Hepatic stellate cell (primary cell): ENCODE measurements at places on chromosomes 16 and 17.

DNA sequence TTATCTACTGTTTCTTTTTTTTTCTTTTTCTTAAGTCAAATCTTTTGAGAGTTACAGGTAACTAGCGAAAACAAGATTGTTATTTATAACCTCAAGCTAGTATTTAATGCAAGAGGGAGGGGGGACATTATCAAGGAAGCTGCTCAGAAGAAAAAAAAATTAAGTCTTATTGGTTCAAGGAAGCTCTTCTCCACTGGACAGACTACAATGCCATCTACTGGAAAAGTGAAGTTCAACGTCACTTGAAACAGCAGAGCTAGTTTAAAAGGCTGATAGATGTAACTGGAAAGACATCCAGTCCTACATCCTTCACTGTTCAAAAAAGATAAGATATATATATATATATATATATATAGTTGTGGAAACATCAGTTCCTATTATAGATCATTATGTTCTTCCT lies 418.0 kb upstream of the PSMD7 start:
- peak; percentile 17 for DNase-seq

DNA sequence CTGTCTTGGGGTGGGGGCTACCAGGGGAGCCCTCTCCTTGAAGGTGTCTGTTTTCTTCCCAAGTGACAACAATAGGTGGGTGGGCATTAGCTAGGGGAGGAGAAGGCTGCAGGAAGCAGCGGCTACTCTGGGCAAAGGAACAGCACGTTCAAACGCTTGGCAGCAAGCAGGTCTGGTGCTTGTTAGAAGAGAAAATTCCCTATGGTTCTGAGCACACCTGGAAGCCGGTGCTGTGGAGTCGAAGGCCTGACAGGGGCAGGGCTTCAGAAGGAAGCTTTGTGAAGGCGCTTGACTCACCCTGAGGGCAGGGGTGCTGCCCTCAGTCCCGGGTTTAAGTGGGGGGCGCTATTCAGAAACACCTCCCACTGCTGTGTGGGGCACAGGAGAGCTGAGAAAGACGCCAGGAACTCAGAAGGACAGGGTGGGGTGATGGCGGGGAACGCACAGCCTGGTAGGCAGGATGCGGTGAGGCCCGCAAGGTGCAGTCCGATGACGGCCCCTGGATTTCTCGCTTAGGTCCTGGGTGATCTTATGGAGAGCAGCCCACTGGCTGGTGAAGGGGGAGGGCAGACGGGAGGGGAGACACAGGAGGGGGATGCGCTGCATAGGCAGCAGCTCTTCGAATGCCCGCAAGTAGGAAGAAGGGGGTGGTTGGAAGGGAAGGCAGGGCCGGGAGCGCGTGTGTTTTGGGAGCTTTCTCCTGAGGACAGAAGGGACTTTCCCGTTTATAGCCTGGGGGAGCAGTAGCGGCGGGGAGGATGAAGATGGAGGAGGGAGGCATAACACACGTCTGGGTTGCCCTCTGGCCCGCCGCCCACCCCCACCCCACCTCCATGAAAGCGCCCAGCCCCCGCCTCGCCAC lies 3.2 kb downstream of the GJD3 start:
- no peak for DNase-seq

DNA sequence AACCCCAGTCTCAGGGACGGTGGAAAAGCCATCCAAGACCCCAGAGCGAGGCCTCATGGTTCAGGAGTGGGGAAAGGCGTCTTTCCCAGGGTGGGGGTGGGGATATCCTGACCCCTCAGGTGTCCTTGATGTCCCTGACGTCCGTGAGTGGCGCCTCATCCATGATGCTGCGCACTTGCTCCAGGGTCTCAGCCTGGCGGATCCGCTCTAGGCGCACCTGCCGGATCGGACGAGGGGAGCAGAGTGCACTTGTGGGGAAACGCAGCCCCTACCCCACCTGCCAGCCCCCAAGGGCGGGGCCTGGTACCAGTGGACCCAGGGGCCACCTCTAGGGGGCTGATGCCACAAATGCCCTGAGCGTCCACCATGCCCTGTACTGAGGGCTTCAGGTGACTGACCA lies 20.2 kb downstream of the RABEP2 start:
- no peak for DNase-seq

DNA sequence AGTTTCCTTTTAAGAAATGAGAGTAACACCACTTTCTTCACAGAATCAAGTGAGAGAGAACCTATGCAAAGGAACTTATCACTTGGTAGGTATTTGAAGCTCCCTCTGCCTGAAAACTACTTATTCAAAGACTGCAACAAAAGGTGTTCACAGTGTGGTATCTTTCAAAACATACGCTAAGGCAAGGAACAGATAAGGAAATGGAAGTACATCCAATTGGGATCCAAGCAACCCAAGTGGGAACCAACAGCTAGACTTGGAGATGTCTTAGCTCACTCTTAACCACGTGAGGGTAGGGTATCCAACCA lies 431 bp upstream of the PPM1E start:
- DNase-seq, result no peak

- no peak for DNase-seq
Measured at GRCh38 chr17:63275971-63276745, 169.9 kb downstream of the CYB561 start.

DNA sequence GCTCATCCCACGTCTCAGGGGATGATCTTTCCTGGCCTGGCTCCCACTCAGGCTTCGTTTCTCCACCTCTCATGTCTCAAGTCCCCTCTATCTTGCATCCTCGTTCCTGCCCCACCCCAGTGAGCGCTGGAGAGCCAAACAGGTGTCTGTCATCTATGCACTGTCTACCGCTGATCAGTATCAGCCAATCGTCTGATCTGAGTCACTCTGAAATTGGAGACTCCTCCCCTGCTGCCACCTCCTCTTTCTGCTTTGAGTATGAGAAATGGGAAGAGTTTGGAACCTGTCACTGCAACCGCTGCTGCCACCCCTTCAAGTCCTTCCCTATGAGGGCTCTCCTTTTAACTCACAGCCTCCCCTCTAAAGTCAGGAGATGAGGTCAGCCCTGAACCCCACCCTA lies 28.0 kb downstream of the FZD2 start:
- no peak for DNase-seq

- no peak for DNase-seq
Measured at GRCh38 chr16:79286646-79287423, 313.7 kb downstream of the MAF start.

GRCh38 chr17:20706751-20707373 lies 127.3 kb downstream of the CDRT15L2 start:
- no peak for DNase-seq

GRCh38 chr16:88570691-88571092 lies 489 bp downstream of the ZC3H18 start:
- DNase-seq, result no peak

- peak; percentile 78 for DNase-seq
Measured at GRCh38 chr16:87178977-87179376, 138.2 kb downstream of the C16orf95 start.

DNA sequence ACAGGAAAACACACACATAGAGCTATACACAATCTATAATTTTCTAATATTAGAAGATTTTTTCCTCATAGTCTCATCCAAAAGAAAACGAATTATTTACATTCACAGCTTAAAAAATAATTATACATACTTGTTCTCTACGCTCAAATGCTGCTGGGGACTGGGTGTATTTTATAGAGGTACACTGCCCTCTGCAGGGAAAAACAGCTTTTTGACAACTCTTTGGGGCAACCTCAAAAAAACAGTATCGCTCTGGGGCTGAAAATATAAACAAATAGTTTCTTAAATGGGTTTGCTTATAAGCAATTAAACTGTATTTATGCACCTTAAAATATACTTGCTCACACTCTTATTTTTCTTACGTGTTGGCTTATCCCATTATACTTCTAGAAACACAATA lies 261.8 kb upstream of the PSMD7 start:
- peak; percentile 9 for DNase-seq

DNA sequence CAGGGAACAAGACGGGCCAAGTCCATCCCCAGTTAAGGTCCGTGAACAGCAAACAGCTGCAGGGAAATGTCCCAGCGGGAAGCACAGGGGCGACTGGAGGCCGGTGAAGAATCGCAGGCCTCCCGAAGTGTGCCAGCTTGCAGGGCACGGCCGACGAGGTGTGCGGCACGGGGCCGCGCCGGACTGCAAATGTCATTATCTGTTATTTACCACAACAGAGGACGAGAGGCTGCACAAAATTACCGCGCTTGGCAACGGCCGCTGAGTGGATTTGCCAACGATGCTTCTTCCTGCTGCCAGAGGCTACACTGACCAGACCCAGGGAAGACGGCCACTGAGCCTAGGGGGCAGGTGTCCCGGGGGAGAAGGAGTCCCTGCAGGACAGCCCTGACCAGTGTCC lies 53.1 kb downstream of the RPH3AL start:
- DNase-seq, result no peak

DNA sequence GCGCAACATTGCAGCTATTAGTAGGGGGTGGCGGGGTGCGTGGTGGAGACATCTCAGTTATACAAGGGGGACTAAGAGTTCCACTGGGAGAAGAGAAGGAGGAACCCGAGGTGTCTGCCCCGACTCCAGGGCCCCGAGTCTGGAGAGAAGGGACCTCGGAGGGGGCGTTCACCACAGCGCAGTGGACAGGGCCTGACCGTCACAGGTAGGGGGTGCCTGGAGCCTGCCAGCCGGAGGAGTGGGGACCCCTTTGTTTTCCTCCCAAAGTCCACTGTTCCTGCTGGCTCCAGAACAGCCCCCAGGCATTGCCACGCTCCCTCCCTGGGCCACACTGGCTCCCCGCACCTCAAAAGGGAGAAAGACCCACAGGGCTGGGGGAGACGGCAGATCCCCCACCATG lies 175.9 kb upstream of the TNRC6C start:
- DNase-seq, result no peak

- DNase-seq, result no peak
Measured at GRCh38 chr17:82438401-82439193, 12.0 kb downstream of the CYBC1 start.

GRCh38 chr17:58947824-58948223 lies 158.9 kb downstream of the TRIM37 start:
- DNase-seq, result no peak

- no peak for DNase-seq
Measured at GRCh38 chr16:81384006-81384405, 60.6 kb upstream of the CMIP start.

GRCh38 chr16:50747207-50747956 lies 5.5 kb downstream of the CYLD start:
- no peak for DNase-seq

- no peak for DNase-seq
Measured at GRCh38 chr17:43880420-43880991, 26.8 kb downstream of the MPP2 start.

GRCh38 chr16:85137323-85138072 lies 25.2 kb upstream of the CIBAR2 start:
- DNase-seq, result peak; percentile 89

- DNase-seq, result peak; percentile 75
Measured at GRCh38 chr17:49928837-49929475, 40.0 kb upstream of the DLX4 start.

DNA sequence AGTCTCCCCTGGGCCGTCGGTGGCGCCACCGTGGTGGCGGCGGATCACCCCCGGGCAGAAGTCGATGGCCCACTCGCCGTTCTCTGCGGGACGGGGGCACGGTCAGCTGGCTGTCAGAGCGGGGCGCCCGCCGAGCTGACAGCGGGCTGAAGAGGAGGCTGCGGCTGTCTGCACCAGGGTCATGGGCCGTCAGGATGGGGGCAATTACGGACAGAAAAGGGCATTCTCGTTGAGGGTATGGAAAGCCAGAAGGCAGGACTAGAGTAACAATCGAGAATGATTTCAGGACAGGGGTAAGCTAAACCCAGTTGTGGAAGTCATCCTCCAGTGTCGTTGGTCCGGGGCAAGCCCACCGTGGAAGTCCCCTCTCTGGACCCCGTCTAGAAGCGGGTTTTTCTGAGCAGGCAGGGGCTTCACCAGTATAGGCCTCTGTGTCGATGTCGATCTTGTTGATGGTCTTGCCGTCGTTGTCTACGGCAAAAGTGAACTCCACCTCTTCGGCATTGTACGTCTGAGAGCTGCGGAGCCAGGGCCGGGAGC lies 1.7 kb downstream of the CHRNE start:
- DNase-seq, result no peak

DNA sequence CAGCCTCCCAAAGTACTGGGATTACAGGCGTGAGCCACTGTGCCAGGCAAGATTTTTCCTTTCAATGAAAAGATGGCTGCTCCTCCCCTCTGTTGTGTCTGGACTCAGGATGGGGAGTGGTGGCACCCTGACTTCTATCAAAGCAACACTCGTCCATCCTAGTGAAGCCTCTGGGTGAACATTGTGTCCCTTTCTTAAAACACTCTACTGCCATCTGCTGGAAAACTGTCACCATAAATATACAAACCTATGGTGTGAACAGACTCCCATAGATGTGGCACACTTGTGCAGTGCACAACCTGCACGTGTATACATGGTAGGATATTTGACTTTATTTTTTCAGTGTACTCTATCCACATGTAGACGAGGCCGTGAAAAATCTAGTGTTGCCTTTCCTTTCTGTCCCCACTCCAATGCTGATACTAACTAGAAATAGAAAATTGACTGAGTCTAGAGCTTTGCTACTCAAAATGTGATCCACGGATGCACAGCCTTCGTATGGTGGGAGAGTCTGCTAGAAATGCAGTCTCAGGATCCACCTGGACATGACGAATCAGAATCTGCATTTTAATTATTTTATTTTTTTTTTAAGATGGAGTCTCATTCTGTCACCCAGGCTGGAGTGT lies 55.9 kb upstream of the PLCG2 start:
- DNase-seq, result peak; percentile 82

GRCh38 chr16:31356566-31357323 lies 1.8 kb downstream of the ITGAX start:
- DNase-seq, result no peak

GRCh38 chr16:80806289-80806688 lies 1.9 kb upstream of the CDYL2 start:
- DNase-seq, result no peak

GRCh38 chr17:76277300-76278267 lies 12.4 kb downstream of the UBALD2 start:
- DNase-seq, result no peak

- no peak for DNase-seq
Measured at GRCh38 chr17:59287452-59287851, 44.0 kb upstream of the YPEL2 start.

DNA sequence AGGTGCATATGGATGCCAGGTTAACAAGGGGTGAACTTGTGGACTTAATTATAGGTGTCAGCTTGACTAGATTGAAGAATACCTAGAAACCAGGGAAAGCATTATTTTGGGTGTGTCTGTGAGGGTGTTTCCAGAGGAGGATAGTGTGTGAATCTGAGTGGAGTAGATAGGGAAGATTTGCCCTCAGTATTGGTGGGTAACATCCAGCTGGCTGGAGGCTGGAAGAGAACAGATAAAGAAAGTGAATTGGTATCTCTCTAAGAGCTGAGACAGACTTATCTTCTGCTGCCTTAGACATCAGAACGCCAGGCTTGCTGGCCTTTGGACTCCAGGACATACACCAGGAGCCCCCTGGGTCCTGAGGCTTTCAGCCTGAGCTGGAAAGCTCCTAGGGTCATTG lies 75.2 kb downstream of the CDRT15 start:
- no peak for DNase-seq

- DNase-seq, result no peak
Measured at GRCh38 chr17:7326186-7326585, 2.9 kb downstream of the NEURL4 start.
